ENCODE measurements at places on chromosomes 4 and X. TPM values are rescaled to one million over a fixed set of nuclear protein-coding genes. Genes with fewer than 3 reads are reported as not detected.

AKAP4 gene
- not detected for total RNA-seq

MAP7D2 gene
- total RNA-seq = 2.2 TPM

SHOX gene
- total RNA-seq = 0.33 TPM

FGFBP1 gene
- total RNA-seq = not detected

HSFX2 gene
- 0.98 TPM for total RNA-seq

GLRA2 gene
- not detected for total RNA-seq

GJB1 gene
- 6.9 TPM for total RNA-seq

NAP1L2 gene
- 5.3 TPM for total RNA-seq

LRCH2 gene
- 2.6 TPM for total RNA-seq

- no peak for DNase-seq
These were observed 97.8 kb downstream of the TMEM47 start for GRCh38 chrX:34559325-34559724.

- DNase-seq = no peak
These were observed 83.0 kb downstream of the MAB21L2 start for GRCh38 chr4:150664935-150665334.

DNA sequence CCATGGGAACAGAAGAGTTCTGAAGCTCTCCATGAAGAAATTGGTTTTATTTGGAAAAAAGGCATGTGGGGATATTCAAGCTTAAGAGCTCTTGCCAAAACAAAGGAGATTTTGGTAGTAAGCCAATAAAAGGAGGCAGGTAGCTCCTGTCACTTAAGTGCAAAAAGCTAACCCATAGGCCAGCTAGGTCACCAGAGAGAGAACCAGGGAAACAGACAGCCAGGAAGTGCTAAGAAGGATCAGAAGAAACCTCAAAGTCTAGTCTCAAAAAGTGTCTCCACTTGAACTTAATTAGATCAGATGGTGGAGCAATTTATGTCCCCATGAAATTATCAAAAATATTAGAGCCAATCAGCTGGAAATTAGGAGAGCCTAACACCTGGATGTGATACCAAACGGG, 49.2 kb downstream of the CD40LG start:
- DNase-seq = no peak

GRCh38 chr4:153533387-153533786, 67.2 kb downstream of the TMEM131L start:
- no peak for DNase-seq

- DNase-seq = no peak
These were observed 126.4 kb upstream of the JADE1 start for GRCh38 chr4:128682942-128683666.

DNA sequence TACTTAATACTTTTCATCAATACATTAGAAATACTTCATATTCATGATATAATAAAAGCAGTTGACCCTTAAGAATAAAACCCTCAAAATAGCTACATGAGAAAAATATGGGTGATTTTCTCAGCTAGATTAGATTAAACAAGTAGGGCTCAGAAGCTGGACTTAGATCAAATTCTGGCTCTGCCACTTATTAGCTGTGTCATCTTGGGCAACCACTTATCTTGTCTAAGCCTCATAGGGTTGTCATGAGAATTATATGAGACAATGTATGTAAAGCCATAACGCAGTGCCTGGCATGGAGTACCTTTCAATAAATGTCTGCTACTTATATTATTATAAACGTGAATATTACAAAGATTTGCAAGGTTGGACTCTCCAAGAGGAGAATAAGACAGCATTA, 84.3 kb upstream of the PGRMC2 start:
- no peak for DNase-seq

DNA sequence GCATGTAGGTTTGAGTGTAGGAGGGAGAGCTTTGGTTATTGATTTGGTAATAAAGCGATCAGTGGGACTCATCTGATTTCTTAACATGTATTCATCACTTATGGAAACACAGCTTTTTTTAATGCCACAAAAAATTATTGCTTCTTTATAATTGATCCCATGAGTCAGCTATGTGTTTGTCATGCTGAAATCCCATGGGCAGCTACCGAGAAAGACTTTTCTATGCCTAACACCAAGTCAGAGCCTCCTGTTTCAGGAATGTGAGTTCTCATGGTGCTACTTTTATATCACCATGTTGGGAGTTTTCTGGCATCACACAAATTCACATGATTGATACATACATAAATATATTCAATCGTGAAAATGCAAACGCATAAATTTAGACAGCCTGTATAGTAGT, 165.7 kb downstream of the RAPGEF2 start:
- DNase-seq = no peak

- DNase-seq = no peak
These were observed 352.8 kb upstream of the PABPC5 start for GRCh38 chrX:91081873-91082272.

DNA sequence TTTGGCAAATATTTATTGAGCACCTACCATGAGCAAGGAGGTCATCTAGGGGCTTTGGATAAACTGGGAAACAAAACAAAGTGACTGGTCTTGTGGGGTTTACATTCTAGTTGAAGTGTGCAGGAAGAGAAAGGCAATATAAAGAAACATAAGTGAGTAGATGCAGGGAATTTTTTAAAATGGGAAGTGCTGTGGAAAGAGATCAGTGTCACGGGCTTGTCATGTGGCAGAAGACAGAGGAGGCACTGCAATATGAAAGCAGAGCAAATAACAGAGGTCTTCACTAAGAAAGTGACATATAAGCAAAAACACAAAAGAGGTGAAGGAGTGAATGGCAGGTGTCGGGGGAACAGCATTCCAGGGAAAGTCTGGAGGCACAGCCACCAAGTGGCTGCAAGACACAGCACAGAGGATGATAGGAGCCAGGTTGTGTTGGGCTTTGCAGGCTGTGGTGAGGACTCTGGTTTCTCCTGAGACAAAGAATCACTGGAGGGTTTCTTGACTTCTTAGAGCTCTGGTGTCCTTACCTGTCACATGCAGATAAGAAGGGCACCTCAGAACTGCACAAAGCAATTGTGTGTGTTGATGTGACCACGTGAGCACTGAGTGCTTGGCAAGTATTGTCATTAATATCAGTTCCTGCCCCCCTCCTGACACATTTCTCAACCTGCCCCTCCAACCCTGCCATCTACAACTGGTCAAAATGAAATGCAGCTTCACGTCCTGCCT, 143.5 kb downstream of the TSPAN5 start:
- DNase-seq = no peak

DNA sequence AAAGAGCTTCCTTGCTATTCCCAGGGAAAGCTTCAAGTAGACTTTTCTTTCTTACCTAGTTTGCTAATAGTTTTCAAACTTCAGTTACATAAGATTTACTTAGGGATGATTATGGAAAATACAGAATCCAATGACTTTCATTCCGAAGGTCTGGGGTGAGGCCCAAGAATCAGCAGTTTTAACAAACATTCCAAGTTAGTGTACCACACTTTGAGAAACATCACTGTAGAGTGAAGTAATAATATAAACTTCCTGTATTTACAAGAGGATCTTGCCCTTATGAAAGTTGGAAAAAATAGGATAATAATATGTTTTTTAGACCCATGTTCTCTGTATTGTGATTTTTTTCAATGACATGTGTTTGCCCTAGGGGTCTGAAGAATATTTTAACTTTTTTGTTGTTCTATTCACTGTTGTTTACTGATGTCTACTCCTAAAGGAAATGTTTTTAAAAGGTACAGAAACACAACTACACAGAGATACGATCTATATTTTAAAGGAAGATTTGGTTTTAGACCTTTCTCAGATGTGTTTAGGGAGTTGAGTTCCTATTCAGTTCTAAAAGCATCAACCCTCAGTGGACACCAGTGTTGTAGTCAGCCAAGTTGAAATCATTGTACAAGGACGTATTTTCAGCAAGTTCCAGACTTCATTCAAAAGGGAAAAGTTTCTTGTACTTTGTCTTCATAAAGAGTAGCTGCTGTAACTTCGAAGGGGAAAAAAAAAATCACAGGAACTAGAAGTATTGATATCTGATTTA, 295.8 kb upstream of the SLC7A11 start:
- no peak for DNase-seq

DNA sequence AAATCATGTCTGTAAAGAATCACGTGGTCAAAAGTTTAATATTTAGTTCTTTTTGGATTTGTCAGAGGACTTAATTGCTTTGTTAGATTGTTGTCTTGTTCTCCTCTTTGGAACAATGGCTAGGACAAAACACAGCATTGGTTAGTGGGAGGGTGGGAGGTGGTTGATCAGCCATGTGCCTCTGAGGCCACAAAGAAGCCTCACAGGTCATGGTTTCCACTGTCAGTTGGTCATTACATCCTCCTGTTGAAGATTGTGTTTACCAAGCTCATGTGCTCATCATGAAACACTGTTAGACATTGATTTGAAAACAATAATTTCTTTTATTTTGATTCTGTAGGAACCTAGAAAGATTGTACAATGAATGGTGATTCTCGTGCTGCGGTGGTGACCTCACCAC, 31.9 kb downstream of the ADD1 start:
- no peak for DNase-seq

DNA sequence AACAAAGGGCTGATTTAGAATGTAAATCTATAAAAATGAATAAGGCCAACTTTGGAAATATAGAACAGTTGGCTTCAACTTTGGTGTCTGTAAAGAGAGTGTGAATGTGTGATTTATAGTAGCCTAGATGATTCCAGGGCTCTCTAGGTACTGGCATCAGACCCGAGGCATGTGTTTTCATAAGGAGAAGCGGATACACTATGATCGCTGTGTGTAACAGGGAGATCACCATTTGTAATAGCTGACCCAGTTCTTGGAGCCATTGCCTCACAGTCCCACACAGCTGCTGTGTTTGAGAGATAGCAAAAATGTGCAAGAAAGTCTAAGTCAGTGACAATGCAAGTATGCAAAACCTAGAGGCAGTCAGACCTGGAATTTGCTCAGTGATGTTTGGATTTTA, 135.1 kb downstream of the REPS2 start:
- DNase-seq = no peak

DNA sequence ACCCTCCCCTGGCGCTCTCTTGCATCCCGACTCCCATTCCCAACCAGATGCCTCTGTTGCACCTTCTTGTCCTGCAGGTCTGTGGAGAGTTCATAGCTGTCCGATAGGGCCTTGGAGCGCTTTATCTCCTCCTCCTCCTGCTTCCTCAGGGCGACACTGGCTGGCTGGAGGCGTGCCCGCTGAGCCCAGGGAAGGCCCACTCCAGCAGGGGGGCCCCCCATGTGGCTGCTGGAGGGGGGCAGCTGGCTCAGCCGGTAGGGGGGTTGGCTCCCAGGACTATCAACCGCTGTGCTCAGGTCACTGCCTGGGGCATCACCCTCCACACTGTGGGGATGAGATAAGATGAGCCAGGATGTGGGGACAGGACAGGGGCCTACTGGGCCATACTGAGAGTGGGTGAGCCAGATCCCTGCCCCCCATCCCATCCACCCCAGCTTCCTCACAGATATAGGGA, 25.6 kb downstream of the IQSEC2 start:
- no peak for DNase-seq

DNA sequence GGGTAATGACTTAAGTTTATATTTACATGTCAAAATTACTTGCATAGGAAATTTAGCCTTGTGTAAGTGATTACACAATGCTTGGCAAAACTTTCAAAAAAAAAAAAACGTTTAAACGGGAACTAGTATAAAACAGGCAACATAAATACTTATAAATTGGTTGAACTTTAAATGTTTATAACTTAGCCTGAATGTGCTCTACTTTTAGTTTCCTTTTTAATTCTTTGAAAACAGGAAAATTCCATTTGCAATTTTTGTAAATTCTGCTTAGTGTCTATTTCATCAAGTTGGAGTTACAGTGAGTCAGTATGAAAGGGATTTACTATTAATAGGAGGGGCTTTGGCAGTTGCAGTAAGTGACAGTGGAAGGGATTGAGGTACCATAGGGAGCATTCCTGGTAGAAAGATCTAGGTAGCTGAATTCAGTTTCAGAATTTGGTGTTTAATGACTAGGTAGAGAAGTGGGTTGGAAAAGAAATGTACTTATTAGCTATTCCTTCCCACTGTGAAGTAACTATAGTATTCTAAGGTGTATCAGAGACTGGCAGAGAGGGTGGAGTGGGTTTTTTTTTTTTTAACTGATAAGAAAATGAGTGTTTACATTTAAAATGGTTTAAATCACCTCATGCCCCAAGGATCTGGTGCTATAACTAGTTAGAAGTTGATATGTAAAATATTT, 2.8 kb downstream of the STAG2 start:
- DNase-seq = no peak

GRCh38 chr4:189870511-189871234, 70.0 kb upstream of the FRG1 start:
- no peak for DNase-seq

DNA sequence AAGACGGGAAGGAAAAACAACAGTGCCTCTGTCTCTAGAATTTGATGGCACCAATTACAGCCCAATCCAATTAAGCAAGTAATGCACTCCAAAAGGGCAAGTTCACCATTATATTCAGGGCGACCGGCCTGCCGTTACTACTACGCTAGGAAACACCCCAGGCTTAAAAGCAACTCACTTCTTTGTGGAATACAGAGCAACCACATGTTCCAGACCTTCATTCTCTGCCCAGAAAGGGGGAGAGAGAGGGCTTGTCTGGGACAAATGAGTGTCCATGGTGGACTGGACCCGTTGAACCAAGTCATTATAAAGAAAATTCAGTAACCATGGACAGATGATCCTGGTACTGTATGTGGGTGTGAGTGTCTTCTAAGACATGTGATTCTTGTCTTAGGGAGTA, 1.6 kb downstream of the KDR start:
- no peak for DNase-seq

GRCh38 chr4:164512124-164512523, 241.8 kb upstream of the SMIM31 start:
- no peak for DNase-seq

DNA sequence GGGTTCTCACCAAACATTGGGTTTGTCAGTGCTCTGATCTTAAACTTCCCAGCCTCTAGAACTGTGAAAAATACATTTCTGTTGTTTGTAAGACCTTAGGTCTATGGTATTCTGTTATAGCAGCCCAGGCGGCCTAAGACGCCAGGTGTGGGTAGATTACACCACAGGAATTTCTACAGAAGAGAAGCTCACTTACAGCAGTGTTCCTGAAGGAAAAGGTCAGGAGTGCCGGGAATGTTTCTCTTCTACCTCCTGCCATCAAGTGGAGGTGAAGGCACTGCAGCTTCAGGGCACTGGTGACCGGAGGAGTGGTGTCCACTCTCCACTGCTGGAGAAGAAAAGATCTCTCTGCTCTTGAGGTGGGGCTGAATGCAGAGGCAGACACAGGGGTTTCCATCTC, 45.7 kb downstream of the FHDC1 start:
- no peak for DNase-seq

DNA sequence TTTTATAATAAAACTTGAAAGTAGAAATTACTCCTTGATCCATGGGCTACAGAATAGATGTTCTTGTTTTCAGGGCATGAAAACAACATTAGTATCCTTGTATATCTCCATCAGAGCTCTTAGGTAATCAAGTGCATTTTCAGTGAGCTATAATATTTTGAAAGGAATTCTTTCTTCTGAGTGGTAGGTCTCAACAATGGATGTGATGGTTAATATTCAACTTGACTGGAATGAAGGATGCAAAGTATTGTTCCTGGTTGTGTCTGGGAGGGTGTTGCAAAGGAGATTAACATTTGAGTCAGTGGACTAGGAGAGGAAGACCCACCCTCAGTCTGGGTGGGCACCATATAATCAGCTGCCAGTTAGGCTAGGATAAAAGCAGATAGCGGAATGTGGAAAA, 100.1 kb downstream of the LCORL start:
- DNase-seq = no peak

Data from breast epithelium (tissue), 4 donors.